Stimulated activated CD8-positive, alpha-beta memory T cell treated with anti-CD3 and anti-CD28 coated beads, Interleukin-15, amount 100 ng/mL, for 4 hours (primary cell): ENCODE measurements at places on chromosomes 16 and 17.

DNA sequence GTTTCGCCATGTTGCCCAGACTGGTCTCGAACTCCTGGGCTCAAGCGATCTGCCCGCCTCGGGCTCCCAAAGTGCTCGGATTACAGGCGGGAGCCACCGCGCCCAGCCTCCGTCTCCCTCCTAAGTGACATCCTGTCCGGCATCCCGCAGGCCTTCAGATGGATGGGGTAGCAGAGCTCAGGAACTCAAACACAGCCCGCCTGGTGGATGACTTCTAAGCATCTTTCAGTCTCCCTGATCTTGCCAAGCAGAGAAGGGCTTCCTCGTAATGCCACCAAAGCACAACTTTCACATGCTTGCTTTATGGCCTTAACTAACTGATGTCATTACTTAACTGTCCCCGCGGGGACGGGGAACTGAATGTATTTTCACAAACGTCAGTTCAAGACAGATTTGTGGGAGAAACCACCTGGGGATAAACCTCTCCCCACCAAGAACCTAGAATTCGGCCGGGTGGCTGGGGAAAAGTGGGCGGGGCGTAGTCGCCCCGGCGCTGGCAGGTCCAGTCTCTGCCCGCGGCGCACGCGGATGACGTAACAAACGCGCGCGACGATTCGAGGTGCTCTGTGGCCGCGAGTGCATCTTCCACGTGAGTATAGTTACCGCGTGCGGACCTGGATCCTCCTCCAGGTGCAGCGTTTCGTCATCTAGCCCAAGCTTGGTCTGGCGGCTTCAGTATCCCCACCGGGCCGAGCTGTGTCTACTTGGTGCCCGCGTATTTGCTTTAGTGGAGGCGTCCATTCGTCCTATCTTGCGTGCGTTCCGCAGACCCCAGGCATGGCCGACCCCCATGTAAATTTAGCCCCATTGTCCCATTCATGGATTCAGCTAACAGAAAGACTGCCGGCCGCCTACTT, at the start of gene PFAS:
Gene PFAS (plus strand): TSS at position 539 of the 857 bp plus-strand sequence. CDS start 4,649 bp downstream, outside the sequence.
- peak; percentile 94 for DNase-seq

DNA sequence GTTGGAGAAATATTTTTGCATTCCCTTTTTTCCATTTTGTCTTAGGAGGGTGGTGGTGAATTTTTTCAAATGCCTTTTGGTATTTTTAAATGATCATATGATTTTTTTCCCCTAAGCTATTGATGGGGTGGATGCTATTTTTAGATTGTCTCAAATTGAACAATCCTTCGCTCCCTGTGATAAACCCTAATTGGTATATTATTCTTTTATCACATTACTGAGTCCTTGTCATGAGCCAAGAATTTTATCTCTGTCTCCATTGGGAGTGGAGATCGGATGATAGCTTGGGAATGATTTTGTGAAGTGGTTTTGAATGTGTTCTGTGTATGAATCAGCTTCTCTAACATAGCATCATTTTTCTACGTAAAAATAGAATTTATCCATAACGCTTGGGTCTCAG, 15.4 kb downstream of the NECAB2 start:
- no peak for DNase-seq

GRCh38 chr17:14772776-14773175, 471.9 kb downstream of the HS3ST3B1 start:
- no peak for DNase-seq

- no peak for DNase-seq
Observed at GRCh38 chr16:81371106-81371505, 56.3 kb downstream of the GAN start.

GRCh38 chr16:31213342-31213741, 577 bp upstream of the TRIM72 start:
- DNase-seq: no peak
